ENCODE measurements at places on chromosomes 7 and 10. TPM values are rescaled to one million over a fixed set of nuclear protein-coding genes. Genes with fewer than 3 reads are reported as not detected.

The MGAM2 gene
- total RNA-seq, result not detected

The NPC1L1 gene
- not detected for total RNA-seq

The ACSL5 gene
- total RNA-seq, result not detected

The ARMC3 gene
- 5.2 TPM for total RNA-seq

The PUS7 gene
- 24.0 TPM for total RNA-seq

The FOXP2 gene
- 2.4 TPM for total RNA-seq

The PRKCQ gene
- 9.8 TPM for total RNA-seq

The CARD11 gene
- 9.7 TPM for total RNA-seq

The EGR2 gene
- total RNA-seq, result 0.03 TPM

The CALCR gene
- total RNA-seq, result 0.14 TPM

The FAM25A gene
- not detected for total RNA-seq

GRCh38 chr10:132346806-132347205 lies 14.8 kb downstream of the LRRC27 start:
- no peak for DNase-seq

GRCh38 chr10:92413519-92413918 lies 122.6 kb downstream of the MARCHF5 start:
- DNase-seq, result no peak

- no peak for DNase-seq
Measured at GRCh38 chr7:17772581-17773288, 167.6 kb downstream of the SNX13 start.

DNA sequence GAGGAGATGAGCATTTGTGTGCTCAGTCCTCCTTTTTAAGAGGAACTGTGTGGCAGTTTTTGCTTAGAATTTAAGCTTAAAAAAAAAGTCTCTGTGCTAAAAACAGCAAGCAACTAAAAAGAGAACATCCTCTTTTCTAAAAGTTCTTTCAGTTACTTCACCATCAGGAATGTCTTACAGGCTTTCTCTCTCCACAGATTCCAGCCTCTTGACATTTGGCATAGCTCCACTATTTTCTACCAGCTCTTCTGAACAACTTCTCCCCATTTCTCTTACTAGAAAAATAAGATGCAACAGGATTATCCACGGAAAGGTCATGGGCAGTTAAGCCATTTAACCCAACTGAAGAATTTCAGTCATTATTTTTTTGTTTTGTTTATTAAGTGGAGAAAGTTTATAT lies 13.2 kb downstream of the PCLO start:
- no peak for DNase-seq

- DNase-seq, result no peak
Measured at GRCh38 chr7:52211930-52212329, 823.5 kb upstream of the POM121L12 start.

DNA sequence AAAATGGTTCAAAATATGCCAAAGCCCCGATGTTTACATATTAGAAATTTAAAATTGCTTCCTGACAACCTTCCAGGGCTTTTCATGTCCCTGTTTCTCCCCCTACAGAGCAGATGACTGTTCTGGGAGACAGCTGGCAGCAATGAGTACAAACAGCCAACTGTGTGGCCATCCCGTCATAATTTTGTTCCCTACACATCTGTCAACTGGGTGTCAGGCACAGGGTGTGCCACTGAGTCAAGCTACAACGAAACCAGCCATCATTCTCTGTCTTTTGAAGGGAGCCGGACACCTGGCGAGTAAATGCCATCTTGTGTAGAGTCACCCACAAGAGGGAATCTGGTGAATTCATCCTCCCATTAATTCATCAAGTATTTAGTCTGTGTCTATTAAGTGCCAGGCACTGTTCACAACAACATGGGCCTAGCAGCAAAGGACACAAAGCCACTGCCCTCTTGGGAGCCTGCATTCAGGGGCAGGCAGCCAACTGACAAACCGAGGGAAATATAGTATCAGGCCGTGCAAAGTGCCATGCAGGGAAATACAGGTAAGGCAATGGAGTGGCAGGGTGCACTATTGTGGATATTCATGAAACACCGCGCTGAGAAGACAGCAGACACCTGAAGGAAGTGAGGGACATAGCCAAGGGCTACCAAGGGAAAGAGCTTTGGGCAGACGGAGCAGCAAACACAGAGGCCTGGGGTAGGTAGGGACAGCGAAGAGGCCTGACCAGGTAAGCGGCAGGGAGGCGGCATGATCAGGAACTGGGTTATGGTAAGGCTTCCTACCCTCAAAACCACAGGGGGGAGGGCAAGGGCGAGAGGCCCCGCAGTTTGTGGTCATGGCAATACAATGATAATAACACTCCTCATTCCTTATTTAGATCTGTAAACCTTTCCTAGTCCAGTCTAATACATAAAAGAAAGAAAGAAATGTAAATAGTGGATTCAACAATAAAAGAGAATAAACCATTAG lies 213.6 kb downstream of the FAM107B start:
- no peak for DNase-seq

GRCh38 chr10:12875100-12875499 lies 126.4 kb downstream of the CCDC3 start:
- DNase-seq, result no peak

DNA sequence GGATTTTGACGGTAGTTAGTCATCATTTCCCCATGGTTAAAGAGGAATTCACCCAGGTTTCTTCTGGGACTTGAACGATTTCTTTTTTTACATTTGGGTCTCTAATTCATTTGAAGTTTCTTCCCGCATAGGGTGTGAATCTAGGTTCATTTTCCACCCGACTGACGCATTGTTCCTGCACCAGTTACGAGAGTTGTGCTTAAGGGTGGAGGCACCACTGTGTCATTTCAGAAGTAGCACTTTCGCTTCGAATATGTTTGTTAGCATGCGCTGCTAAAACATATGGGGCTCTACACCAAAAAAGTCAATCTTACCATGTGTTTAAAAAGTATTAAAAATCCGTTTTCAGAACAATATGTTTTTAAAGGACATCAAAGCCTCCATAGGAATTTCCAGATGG lies 140.3 kb downstream of the VIPR2 start:
- no peak for DNase-seq

- DNase-seq, result no peak
Measured at GRCh38 chr10:11517150-11517549, 94.3 kb downstream of the USP6NL start.

DNA sequence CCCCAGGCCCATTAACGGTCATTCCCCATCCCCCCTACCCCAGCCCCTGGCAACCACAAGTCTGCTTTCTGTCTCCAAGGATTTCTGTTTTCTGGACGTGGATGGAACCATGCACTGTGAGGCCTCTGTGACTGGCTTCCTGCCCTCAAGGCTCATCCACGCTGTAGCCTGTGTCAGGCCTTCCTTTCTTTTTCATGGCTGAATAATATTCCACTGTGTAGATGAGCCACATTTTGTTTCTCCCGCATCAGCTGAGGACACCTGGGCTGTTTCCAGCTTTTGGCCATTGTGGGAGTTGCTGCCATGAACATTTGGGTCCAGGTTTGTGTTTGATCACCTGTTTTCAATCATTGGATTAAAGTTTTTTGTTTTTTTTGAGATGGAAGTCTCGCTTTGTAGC lies 50.0 kb downstream of the UNCX start:
- DNase-seq, result no peak

- DNase-seq, result no peak
Measured at GRCh38 chr7:32163896-32164295, 93.7 kb upstream of the PDE1C start.

GRCh38 chr10:17146892-17147291 lies 17.3 kb upstream of the CUBN start:
- no peak for DNase-seq

Measured in Caki2 (cell line).